Testis (tissue), 5 donors: ENCODE measurements at places on chromosomes 7 and 10. TPM values are rescaled to one million over a fixed set of nuclear protein-coding genes. Genes with fewer than 3 reads are reported as not detected.

The OR9A2 gene
- not detected for polyA plus RNA-seq

The CALCR gene
- 0.76 TPM for polyA plus RNA-seq

The RAB19 gene
- polyA plus RNA-seq: 0.59 TPM

The ARL5B gene
- polyA plus RNA-seq: 9.4 TPM

The LIPM gene
- not detected for polyA plus RNA-seq

The AGBL3 gene
- 13.9 TPM for polyA plus RNA-seq

The ENTPD1 gene
- 12.7 TPM for polyA plus RNA-seq

The STEAP1B gene
- polyA plus RNA-seq: 7.4 TPM

The FOXI2 gene
- 0.30 TPM for polyA plus RNA-seq

The CDK6 gene
- 21.1 TPM for polyA plus RNA-seq

The ENKUR gene
- 6.2 TPM for polyA plus RNA-seq

The COL28A1 gene
- 4.0 TPM for polyA plus RNA-seq

The FAM25G gene
- 8.6 TPM for polyA plus RNA-seq

The CCL24 gene
- polyA plus RNA-seq: 1.1 TPM

The MRLN gene
- polyA plus RNA-seq: 1.4 TPM

The PAX4 gene
- polyA plus RNA-seq: 0.95 TPM

The PRKG1 gene
- 6.3 TPM for polyA plus RNA-seq

The CDHR1 gene
- 0.67 TPM for polyA plus RNA-seq

The CPN1 gene
- polyA plus RNA-seq: 2.4 TPM

The GPR141 gene
- 1.8 TPM for polyA plus RNA-seq

The ZNF33A gene
- polyA plus RNA-seq: 9.2 TPM

The UCN3 gene
- polyA plus RNA-seq: not detected

The BMPR1A gene
- polyA plus RNA-seq: 19.5 TPM

The CFAP69 gene
- 9.0 TPM for polyA plus RNA-seq

The PIK3CG gene
- polyA plus RNA-seq: 9.3 TPM
